IMR-90 (cell line): ENCODE measurements at places on chromosomes 13 and 19. TPM values are rescaled to one million over a fixed set of nuclear protein-coding genes. Genes with fewer than 3 reads are reported as not detected.
A peak's percentile ranks its signal among the peaks of the same experiment; 100 is the strongest.

DNA sequence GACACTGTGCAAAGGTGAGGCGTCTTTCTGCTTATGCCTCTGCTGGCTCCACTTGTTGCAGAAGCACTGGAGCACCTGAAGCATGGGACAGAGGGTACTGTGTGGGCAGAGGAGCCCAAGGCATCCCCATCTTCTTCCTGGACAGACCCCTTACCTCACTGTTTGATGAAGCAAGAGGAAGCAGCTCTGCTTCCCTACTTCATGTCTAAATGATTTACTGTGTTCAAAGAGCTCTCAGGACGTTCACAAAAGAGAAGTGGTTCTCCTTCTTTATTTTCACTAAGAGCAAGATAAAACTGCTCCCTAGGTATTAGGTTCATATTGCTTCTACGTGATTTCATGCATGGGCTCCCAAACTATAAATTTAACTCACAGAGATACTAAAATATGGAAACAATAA lies 1635.4 kb upstream of the SLC10A2 start:
- DNase-seq = no peak

GRCh38 chr19:2253106-2254063 lies 2.8 kb downstream of the JSRP1 start:
- DNase-seq = no peak

The C19orf38 gene
- 0.16 and 0.19 TPM in 2 replicates for polyA plus RNA-seq

DNA sequence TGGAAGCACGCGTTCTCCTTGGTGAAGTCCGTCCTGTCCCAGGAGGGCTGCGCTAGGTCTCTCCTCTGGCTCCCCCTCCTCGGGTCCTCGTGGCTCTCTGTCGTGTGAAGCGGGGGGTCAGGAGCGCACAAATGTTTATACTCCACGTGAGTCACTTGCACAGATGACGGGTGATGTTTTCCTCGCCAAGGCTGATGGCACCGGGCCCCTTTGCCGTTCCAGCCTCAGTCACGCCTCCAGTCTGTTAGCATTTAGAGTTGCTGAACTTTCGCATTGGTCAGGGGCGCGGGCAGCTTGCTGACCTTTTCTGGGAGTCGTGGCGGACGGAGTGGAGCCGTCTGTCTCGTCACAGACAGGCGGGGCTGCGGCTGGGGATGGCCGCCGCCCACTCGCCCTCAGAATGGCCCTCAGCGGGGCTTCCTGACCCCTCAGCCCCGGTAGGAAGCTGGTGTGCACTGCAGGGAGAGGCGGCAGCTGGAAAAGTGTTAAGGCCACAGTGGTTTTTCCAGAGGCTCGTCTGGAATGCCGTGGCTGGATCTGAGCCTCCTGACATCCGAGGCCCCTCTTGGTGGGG lies 13.7 kb downstream of the KLHL26 start:
- peak; percentile 93 for DNase-seq

- DNase-seq = no peak
Observed at GRCh38 chr19:22733691-22734090, 50.3 kb downstream of the ZNF99 start.

The FOSB gene
- 15.6 and 60.1 TPM in 2 replicates for polyA plus RNA-seq

- peak; percentile 95 for DNase-seq
Observed at GRCh38 chr19:2186071-2186846, 22.5 kb downstream of the DOT1L start.

GRCh38 chr19:46753420-46754155 lies 7.3 kb upstream of the STRN4 start:
- no peak for DNase-seq

GRCh38 chr13:113400621-113401451 lies 36.9 kb upstream of the GRTP1 start:
- no peak for DNase-seq

GRCh38 chr13:19587635-19588300 lies 26.4 kb upstream of the TPTE2 start:
- DNase-seq = peak; percentile 52

- DNase-seq = no peak
Observed at GRCh38 chr13:60662595-60662994, 265.6 kb downstream of the TDRD3 start.

DNA sequence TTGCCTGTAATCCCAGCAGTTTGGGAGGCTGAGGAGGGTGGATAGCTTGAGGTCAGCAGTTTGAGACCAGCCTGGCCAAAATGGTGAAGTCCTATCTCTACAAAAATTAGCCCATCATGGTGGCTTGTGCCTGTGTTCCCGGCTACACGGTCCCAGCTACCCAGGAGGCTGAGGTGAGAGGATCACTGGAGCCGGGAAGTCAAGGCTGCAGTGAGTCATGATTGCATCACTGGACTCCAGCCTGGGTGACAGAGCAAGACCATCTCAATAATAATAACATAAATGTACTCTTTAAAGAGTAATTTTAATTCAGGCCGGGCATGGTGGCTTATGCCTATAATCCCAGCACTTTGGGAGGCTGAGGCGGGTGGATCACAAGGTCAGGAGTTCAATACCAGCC lies 38.7 kb downstream of the SKA3 start:
- DNase-seq = peak; percentile 49

The MUC16 gene
- not detected in 2 replicates for polyA plus RNA-seq

DNA sequence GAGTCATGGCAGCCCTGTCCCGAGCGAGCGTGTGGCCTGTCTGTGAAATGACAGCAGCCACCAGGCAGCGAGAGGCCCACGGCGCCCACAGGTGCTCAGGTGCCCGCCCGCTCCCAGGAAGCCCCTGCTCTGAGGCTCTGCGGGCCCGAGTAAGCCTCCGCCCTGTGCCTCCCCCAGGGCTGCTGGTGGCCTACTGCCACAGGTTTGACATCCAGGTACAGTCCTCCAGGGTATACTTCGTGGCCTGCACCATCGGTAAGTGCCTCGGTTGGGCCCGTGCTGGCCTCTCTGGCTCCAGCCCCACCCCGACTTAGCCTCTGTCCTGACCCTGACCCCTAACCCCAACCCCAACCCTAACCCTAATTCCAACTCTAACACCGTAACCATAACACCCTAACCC lies 15.0 kb upstream of the TMPRSS9 start:
- DNase-seq = no peak

GRCh38 chr13:32476021-32476731 lies 48.2 kb upstream of the N4BP2L1 start:
- no peak for DNase-seq

The GTPBP3 gene
- 14.6 and 15.1 TPM in 2 replicates for polyA plus RNA-seq

DNA sequence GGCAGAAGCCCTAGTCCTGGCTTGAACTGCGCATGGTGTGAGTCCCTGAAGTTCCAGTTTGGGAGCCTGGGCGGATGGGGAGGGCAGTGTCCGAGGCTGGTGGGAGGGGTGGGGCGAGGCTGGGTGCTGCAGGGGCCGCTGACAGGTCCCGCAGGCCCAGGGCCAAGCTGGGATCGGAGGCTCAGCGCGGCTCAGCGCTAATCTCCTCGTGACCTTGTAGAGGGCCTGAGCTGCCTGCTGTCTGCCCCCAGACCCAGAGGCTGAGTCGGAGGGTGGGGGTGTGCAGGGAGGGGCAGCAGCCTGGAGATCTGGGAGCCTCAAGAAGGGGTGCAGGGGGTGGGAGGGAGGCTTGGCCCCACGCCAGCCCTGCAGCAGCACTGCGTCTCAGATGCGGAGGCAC lies 3.0 kb downstream of the ATP1A3 start:
- no peak for DNase-seq

GRCh38 chr13:76292726-76293125 lies 593.5 kb downstream of the KCTD12 start:
- DNase-seq = no peak

- DNase-seq = no peak
Observed at GRCh38 chr19:7859831-7860713, 14.1 kb downstream of the PRR36 start.

The FUT6 gene
- polyA plus RNA-seq = not detected in 2 replicates

DNA sequence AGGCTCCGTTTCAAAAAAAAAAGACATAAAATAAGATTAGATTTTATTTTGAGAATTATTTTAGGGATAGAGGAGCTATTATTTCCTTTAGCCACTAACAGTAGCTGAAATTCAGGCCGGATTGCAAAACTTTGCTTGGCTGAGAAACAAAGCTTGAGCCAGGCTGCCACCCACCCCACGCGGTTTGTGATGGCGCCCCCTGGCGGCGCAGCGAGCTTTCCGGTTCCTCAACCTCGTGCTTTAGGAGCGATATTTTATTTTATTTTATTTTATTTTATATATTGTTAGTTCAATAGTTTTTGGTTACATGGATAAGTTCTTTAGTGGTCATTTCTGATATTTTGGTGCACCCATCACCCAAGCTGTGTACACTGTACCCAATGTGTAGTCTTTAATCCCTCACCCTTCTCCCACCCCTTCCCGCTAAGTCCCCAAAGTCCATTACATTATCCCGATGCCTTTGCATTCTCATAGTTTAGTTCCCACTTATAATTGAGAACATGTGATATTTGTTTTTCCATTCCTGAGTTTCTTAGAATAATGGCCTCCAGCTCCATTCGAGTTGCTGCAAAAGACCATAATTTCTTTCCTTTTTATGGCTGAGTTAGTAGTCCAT lies 19.8 kb upstream of the CEACAM4 start:
- DNase-seq = no peak

The GPR183 gene
- 0.31 and 0.44 TPM in 2 replicates for polyA plus RNA-seq

- peak; percentile 58 for DNase-seq
Observed at GRCh38 chr13:49042476-49042875, 66.8 kb downstream of the FNDC3A start.

- no peak for DNase-seq
Observed at GRCh38 chr13:23288564-23288963, 107.8 kb downstream of the SGCG start.

- no peak for DNase-seq
Observed at GRCh38 chr19:35751839-35752745, 3.7 kb downstream of the LIN37 start.

DNA sequence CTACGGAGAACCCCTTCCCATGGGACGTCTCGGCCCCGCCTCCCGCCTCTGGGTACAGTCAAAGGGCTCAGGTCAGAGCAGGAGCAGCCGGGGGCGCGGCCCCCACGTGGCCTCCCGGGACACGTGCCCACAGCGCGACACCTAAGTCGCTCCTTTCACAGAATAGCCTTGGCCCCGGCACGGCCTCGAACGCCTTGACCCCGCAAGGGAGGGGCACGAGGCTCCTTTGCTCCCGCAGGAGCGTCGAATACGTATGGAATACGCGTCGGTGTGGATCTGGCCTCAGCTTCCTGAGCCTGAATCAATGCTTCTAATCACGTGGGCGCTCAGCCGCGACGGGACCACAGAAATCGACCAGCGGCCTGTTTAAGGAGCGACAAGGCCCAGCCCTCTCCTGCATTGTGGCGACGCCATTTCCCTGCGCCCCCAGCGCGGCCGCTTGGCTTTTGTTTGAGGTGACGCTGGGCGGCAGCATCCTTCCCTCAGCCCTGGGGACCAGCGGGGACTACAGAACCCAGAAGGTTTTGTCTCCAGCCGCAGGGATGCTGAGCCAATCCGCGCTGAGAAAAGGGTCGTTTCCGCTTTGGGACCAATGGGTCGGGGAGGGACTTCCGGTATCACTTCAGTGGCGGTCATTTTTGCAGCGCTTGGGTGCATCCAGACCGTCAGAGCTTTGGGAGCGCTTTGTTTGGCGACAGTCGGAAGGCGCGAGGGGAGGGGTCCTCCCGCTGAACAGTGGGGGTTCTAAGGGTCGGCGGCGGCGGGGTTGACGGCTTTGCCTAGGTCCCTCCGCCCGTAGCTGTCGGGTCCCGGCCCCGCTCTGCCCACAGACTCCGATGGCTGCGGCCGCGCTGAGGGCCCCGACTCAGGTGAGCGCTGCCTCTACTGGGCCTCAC lies at the start of gene ZIK1:
TSS of gene ZIK1 (plus strand) at position 625 of the 896 bp plus-strand sequence. CDS start at position 837, 212 bp downstream.
- peak; percentile 92 for DNase-seq

GRCh38 chr19:6271721-6272410 lies 7.9 kb downstream of the MLLT1 start:
- DNase-seq = peak; percentile 74

GRCh38 chr13:44413095-44413494 lies 39.5 kb downstream of the SERP2 start:
- peak; percentile 53 for DNase-seq

- no peak for DNase-seq
Observed at GRCh38 chr13:74032325-74032724, 101.9 kb downstream of the KLF12 start.

The DPF1 gene
- 5.5 and 6.3 TPM in 2 replicates for polyA plus RNA-seq

- no peak for DNase-seq
Observed at GRCh38 chr19:11580116-11580515, 2.7 kb upstream of the ACP5 start.

The PPP1R13L gene
- 11.6 and 13.3 TPM in 2 replicates for polyA plus RNA-seq

The PSG6 gene
- polyA plus RNA-seq = 0.07 TPM in 1 of 2 replicates, not detected in the other

GRCh38 chr13:35994131-35994966 lies 136.8 kb downstream of the DCLK1 start:
- DNase-seq = peak; percentile 4

DNA sequence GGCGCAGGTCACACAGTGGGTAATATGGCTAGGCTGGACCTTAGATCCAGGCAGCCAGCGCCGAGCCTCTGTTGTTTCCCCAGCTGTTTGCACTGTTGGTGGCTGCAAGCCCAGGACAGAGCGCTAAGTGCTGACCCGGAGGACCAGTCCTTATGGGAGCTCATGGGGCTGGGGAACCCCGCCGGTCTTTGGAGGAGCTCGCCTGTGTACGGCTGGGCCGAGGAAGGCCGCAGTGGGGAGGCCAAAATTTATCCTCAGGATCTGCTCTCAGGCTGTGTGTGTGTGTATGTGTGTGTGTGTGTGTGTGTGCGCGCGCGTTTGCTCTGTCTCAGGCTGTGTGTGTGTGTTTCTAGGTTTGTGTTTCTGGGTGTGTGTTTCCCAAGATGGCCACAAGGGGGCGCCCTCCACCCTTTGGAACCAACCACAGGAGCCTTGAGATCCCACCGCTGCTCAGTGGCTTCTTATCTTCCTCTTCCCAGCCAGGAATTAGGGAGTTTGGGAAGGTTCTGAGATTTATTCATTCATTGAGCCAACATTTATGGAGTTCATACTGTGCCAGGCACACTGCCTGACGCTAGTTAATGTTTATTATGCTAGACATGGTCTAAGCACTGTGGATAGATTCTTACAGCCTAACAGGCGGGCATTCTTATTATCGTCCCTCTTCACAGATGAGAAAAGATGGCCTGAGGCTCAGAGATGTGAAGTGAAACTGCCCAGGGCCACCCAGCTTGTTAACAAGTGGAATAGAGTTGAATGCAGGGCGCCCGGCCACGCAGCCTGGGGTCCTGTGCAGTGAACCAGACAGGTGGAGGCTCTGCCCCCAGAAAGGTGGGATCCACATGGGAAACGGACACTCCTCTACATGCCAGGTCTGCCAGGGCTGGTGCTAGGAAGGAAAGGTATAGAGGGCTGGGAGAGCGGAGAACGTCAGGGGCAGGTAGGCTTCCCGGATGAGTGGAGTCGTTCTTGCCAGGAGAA lies 13.0 kb downstream of the PGLYRP1 start:
- peak; percentile 58 for DNase-seq

DNA sequence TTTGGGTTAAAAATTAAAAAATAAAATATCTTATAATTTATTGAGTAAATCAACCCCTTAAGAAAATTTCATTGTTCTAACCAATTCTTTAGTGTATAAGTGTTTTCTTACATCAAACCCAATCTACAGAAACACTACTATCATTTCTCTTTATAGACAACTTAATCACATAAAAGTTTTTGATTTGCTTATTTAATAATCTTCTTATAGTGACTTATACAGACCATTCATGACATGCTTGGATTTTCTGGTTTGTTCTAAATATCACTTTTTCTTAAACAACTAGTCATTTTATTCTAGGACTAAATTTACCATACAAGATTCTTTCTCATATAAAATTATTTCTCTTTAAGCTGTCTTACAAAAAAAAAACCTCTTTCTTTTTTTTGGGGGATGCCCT lies 27.3 kb upstream of the ZSCAN5A start:
- no peak for DNase-seq

The CYP4F8 gene
- not detected in 2 replicates for polyA plus RNA-seq
